Right cardiac atrium (tissue), 5 donors: ENCODE measurements at places on chromosomes 11 and 22.

GRCh38 chr22:31621507-31622124 is 40.4 kb downstream of the PISD start:
- peak; percentile 25 for DNase-seq

DNA sequence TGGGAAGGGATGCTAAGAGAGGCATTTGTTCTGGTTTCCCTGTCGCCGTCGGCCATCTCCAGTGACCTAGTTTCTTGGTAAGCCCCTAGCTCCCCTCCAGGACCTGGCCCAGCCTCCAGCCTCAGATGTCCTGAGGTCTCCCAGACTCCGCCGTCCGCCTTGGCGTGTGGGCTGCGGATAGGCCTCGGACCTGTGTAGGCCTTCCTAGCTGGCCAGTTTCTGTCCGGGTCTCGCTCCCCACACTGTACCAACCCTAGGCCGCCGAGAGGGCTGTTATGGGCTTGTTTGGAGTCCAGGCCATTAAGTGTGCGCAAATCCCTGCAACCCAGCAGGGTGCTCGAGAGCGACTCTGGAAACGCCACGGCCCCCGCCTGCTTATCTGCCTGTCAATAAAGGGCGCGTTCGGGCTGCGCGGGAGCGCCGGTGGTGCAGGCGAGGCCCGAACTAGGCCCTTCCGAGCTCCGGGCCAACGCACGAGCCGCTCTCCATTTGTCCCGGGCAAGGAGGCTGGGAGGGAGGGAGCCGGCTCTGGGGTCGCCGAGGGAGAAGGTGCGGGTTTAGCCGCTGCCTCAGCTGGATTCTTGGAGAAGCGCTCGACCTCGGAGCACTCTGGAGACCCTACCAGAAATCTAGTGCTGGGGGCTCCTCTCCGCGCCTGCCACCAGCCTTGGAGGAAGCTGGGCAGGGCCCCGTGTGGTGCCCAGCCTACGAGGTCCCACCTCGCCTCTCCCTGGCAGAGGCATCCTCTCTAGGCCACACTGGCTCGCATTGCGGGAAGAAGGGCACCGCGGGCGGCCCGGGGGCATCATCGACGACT is 8.7 kb upstream of the PAX6 start:
- DNase-seq = no peak

DNA sequence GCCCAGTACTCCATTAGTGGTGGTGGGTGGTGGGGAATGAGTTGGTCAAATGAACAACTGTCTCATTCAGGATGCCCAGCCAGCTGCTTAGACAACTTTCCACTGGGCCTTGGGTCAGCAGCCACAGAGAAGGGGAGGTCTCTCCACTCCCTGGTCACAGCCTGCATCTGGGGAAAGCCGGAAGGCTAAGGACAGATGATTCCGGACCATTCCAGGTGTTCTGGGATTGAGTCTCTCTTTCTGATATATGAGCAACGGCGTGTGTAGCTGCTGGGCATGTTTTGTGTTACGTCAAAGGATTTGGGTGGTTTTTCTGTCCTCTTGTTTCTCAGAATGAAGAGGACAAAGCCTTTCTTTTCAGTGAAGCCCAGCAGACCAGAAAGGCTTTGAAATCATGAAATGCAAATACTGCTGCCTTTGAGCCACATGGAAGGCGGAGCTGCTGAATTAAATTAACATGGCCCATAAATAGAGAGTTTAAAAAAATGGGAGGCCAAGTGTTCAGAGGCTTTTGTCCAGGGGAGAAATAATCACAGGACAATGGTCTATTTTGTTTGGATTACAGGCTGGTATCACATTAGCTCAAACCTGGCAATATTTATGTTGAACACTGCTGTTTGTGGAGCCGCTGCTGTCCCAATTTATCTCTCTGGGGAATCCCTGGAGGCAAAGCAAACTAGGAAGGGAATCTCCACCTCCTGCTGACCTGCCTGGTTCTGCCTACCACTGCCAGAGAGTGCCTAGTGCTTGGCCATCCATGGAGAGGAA is 234.4 kb upstream of the E2F8 start:
- DNase-seq = no peak

DNA sequence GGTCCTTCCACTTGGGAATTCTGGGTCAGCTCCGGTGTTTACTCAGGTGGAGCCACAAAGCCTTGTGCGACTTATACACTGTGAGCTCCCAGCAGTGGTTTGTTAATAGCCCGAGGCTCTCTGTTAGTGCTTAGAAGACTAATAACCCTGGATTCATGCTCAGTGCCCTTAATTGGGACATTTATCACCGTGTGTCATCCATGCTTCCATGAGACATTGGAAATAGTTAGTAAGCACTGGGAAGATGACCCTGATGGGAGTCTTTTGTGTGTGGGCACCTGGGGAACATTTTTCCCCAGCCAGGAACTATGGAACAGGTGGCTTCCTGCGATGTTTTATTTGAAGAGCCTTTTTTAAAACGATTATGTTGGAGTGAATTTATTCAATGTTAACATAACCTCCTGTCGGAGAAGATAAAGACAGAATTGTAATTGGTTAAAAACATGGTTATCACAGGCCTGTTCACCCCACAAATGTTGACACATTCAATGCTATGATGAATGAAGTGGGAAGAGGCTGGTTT is 188.9 kb downstream of the MYO18B start:
- no peak for DNase-seq

- no peak for DNase-seq
Measured at GRCh38 chr22:26700886-26701285, 43.5 kb downstream of the MIAT start.

DNA sequence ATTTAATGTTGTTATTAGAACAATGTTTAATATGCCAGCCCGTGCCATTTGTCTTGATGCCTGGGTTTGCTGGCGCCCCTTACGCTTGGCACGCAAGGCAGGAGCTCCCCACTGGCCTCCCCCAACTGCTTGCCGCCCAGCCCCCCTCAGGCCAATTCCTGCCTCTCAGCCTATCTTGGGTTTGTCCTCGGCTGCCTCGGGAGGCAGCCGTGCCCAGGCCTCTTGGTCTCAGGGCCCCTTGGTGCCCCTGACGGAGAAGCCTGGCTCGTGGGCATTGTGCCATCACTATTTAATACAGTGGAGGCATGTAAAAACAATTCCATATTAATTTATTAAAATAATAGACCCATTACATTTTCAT is 119.8 kb downstream of the KCNQ1OT1 start:
- peak; percentile 6 for DNase-seq

- no peak for DNase-seq
Measured at GRCh38 chr11:62260261-62260953, 9.6 kb upstream of the SCGB2A2 start.

DNA sequence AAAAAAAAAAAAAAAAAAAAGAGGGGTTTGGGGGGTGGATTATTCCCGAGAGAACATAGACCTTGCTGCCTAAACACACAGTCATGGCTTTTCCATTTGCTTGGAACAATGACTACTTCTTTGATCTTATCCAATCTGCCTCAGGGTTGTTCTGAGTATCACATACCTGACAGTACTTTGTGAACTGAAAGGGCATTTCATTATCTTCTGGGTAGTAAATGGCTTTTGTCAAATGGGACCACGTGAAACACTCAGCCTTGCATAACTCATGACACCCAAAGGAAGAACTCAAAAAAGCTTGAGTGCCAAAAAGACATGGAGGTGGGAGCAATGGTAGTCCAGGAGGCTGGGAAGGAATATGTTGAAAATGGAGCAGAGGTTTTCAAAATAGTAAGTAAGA is 123.2 kb upstream of the BID start:
- no peak for DNase-seq

DNA sequence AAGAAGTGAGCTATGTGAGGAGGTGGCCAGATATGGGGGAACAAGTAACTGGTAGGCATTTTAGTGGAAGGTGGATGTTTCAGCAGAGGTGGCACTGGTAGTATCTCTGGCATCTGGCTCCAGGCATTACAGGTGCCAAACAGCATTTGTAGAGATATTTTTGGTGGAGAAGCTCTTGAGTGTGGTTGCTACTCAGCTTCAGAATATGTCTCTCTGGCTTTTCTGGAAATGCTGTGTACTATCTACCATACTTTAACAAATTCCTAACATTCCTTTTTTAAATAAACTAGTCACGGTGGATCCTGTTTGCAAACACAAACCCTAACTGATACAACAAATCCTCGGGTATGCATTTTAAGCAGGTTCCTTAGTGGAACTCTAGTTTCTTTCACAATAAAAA is 128.0 kb downstream of the BARX2 start:
- no peak for DNase-seq

- DNase-seq = peak; percentile 85
Measured at GRCh38 chr11:61834278-61835048, 6.4 kb downstream of the FADS2 start.

DNA sequence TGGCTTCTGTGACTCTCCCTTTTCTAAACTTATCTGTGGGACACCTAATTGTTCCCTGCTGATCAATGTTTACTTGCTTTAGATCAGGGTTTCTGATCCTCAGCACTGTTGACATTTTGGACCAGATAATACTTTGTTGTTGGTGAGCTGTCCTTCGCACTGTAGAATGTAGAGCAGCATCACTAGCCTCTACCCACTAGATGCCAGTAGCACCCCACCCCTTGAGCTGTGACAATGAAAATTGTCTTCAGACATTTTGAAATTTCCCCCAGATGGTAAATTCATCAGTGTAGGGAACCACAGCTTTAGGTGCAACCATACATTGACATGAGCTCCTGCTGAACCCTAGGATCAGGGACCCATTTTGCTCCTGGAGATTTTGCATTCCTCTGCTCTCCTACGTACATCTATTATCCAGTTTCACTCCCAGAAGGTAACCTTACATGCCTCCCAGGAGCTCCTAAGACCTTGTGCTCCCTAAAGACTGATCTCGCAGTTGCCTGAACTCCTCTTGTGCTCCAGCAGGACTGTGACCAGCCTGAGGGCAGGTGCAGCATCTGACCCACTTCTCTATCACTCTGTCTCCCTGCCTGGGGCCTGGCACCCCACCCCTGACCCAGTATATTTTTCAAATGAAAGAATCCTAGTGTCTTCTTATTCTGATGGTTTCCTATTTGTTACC is 107.8 kb downstream of the FAR1 start:
- DNase-seq = no peak

- DNase-seq = no peak
Measured at GRCh38 chr11:128300785-128301184, 286.6 kb downstream of the ETS1 start.

DNA sequence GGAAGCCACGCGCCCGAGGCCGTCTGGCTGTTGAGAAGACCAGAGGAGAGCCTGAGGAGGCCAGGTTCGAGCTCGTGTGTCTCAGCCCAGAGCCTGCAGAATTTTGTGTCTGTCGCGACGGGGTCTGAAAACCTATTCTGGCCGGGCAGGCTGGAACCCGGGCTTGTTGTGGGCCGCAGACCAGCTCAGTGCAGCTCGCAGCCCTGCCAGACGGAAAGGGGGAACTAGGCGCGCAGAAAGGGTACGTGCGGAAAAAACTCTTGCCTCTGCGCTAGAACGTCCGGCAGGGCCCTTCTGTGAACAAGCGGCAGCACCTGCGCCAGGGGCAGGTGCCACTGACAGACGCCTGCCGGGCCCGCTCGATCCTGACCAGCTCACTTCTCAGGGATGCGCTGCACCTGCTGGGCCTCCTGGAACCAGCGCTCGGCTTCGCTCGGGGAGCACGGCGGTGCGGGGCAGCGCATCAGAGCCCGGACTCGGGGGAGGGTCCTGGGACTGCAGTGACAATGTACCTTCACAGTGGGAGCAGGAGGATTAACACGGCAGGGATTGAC is 409.3 kb downstream of the BRD1 start:
- no peak for DNase-seq

- no peak for DNase-seq
Measured at GRCh38 chr11:6022956-6023355, 7.6 kb downstream of the OR56A1 start.

DNA sequence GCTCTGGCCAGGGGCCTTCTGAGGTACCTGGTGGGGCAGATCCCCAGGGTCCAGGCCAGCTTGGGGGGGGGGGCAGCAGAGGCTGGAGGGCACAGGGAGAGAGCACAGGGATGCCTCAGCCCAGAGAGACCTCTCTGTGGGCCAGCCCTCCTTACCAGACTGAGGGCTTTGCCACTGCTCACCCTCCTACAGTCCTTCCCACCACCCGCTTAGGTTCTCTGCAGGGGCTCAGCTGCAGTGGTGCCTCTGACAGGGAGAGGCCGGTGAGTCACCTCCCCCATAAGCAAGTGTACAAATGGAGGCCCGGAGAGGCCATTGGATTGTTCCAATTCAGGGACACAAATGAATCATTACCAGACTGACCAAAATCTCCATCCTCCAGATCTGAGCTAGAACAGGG is 68.1 kb upstream of the LMO1 start:
- DNase-seq = no peak

- no peak for DNase-seq
Measured at GRCh38 chr11:36500315-36500721, 9.8 kb downstream of the TRAF6 start.

GRCh38 chr22:41290262-41291221 is 4.6 kb upstream of the RANGAP1 start:
- DNase-seq = no peak

- DNase-seq = no peak
Measured at GRCh38 chr22:46483353-46483752, 54.1 kb downstream of the CELSR1 start.

GRCh38 chr11:69888483-69889181 is 69.4 kb upstream of the FGF3 start:
- peak; percentile 55 for DNase-seq

DNA sequence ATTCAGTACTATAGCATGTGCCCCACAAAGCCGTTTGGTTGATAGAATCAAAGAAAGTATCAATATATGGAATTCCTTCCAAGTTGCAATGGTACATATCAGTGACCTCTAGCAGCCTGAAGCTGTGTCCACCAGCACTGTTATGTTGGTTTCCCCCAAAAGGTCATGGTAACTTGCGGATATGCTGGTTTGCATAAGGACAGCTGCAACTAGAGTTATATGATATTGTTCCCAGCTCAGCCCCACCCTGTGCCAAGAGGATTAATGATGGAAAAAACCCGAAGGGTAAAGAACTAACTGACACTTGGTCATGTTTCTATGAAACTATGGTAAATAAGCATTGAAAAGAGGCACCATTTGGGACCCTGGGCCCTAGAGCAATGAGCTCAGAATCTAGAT is 93.5 kb downstream of the PDHX start:
- DNase-seq = no peak

DNA sequence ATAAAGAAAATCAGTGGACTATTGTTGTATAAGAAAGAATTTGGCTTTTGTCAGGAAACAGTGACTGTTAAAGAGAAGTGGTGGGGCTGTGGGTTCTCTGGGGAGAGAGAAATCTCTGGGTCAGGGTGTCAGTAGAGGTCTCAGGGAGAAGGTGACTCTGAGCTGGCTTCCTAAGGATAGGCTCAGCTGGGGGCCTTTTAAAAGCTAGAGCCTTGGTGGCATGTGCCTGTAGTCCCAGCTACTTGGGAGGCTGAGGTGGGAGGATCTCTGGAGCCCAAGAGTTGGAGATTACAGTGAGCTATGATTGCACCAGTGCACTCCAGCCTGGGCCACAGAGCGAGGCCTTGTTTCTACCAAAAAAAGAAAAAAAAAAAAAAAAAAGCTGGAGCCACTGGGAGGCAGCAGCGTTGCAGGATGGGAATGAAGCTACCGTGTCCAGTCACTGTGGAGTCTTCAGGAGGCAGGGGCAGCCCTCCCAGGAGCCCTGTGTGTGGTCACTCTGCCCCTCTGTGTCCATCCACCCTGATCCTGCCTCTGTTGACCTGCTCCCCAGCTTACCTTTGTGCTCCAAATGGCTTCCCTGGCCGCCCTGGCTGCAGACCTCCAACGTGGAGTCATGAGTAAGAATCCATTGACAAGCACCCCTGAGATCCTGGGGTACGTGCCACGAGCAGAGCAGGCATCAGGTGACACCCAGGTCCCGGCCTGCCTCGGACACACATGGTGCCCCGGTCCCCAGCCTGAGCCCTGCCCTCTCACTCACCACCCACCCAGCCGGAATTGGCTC is 5.4 kb upstream of the MIF start:
- peak; percentile 67 for DNase-seq
